ENCODE measurements at places on chromosomes 12 and 14. TPM values are rescaled to one million over a fixed set of nuclear protein-coding genes. Genes with fewer than 3 reads are reported as not detected.

The SERPINA12 gene
- not detected for total RNA-seq

The CMA1 gene
- total RNA-seq, result not detected

The AMN gene
- total RNA-seq, result 0.84 TPM

The FGF23 gene
- total RNA-seq, result not detected

The TEAD4 gene
- total RNA-seq, result not detected

The CD163 gene
- 13.1 TPM for total RNA-seq

The DIP2B gene
- total RNA-seq, result 39.9 TPM

The GPR135 gene
- total RNA-seq, result 0.63 TPM

The CLEC2A gene
- total RNA-seq, result not detected

The METTL3 gene
- total RNA-seq, result 41.3 TPM
